ENCODE measurements at places on chromosomes 2 and 18. TPM values are rescaled to one million over a fixed set of nuclear protein-coding genes. Genes with fewer than 3 reads are reported as not detected.

The FAM237A gene
- not detected for total RNA-seq

The TFCP2L1 gene
- not detected for total RNA-seq

The PARD6G gene
- 1.9 TPM for total RNA-seq

The MEIS1 gene
- 0.79 TPM for total RNA-seq

The VSNL1 gene
- not detected for total RNA-seq

The SMCHD1 gene
- total RNA-seq, result 23.2 TPM

The RGPD4 gene
- not detected for total RNA-seq
